ENCODE measurements at places on chromosomes 4 and X.

GRCh38 chr4:169079942-169080827, 70.1 kb upstream of the CBR4 start:
- DNase-seq = no peak

DNA sequence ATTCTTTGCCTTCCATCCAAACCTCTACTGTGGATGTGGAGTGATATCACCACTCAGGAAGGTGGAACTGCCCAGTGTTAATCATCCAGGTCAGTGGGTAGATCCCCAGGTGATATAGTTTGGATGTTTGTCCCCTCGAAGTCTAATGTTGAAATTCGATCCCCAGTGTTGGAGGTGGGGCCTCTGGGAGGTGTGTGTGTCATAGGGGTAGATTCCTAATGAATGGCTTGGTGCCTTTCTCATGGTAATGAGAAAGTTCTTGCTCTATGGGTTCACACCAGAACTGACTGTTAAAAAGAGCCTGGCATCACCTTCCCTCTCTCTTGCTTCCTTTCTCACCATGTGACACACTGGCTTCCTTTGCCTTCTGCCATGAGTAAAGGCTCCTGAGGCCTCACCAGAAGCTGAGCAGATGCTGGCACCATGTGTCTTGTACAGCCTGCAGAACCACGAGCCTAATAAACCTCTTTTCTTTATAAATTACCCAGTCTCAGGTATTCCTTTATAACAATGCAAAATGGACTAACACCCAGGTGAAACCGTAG, 6.8 kb upstream of the SOWAHB start:
- DNase-seq = peak; percentile 42

GRCh38 chrX:142873214-142873613, 152.5 kb upstream of the SPANXN4 start:
- no peak for DNase-seq

- no peak for DNase-seq
Observed at GRCh38 chrX:127574829-127575228, 477.4 kb downstream of the ACTRT1 start.

DNA sequence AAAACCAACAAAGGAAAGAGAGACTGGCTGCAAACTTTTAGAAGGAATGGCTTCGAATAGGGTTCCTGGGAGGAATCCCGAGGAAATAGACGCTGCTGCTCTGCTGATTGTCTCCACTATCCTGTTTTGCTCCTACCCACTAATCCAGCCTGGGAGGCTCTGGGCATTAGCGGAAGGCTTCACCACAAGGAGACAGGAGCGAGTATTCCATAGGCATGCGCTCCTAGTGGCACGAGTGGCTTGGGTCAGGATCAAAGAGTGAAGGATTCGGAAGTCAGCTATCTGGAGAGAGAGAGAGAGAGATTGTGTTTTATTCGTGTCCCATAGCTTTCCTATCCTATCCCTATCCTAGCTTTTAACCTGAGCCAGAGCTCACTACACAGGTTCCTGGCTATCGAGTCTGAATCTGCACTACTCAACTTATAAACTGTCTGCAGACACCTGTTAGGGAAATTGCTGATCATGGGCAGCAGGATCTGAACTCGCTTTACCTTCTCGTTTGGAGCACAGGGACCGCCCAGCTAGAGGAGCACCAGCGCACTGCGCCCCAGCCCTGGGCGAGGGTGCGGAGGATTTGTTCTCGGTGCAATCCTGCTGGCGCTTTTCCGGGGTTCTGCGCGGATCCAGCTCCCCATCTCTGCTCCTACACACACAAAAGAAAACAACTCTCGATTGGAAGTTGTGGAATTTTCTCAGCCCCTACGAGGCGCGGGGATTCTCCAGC, 740 bp upstream of the NPY2R start:
- peak; percentile 33 for DNase-seq

DNA sequence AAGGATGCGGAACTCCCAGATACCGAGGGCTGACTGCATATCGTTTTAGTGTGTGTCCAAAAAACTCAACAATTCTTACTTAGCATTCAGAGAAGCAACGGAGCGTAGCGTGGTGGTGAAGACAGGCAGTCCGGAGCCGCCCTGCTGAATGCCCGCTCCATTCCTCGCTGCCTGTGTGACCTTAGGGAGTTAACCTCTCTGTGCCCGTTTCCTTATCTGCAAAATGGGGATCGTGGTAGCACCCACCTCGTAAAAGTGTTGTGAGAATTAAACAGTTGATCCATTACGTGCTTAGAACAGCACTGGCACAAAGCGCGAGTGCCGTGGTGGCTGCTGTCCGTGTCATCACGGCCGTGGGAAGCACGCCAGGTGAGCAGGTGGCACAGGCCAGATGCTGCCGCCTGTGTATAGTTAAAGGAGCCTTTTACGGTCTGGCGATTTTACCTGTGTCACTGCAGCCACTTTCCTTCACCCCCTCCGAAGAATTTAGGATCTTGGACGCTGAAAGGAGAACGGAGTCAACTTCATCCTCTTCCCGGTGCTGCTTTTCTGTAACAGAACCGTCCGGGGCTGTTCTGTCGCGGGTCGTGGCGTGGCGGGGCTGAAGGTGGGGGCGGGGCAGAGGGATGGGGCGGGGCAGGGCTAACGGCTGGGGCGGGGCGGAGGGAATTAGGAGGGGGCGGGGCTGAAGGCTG, 885 bp downstream of the CCDC110 start:
- DNase-seq = no peak

DNA sequence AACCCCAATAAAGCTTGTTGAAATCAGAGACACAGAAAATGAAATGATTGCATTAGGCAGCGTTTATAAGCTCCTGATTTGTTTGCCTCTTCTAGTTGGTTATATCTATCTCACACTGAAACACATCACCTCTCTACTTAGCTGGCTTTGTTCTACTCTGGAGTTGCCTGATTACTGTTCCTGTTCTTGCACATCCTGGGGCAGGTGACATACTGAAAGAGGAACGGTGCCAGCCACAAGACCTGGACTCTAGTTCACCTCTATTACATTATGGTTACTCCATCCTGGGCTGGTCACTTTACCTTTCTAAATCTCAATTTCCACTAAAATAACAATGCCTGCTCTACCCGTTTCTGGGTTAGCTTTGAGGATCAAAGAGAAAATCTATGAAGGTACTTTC, 47.9 kb downstream of the TRIM2 start:
- no peak for DNase-seq

- DNase-seq = no peak
Observed at GRCh38 chr4:26022346-26023202, 108.6 kb downstream of the SMIM20 start.

DNA sequence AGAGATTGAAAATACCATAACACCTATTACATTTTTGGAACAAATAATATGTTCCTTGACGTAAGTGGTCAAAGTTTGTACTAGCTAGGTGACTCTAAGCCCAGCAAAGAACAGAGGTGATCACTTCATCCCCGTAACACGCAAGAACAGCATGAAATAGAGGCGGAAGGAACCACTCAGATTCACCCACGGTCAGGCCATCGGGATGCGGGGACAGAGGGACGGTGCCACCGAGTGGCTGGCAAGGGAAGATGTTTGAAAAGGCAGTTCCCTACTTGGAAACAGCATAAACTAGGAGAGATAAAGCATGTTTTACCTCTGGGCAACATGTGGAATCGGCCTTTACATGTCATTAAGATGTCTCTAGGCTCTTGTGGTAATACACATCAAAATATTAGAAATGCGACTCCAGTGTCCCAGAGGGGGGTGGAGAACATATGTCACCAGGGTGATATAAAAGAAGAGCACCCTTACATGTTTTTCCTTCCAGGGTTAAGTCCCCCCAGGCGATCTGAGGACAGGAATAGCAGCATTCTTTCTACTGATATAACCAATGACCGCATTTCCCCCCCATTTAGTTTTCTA, 84.0 kb downstream of the PHKA2 start:
- no peak for DNase-seq

GRCh38 chr4:72899214-72899613, 170.3 kb downstream of the COX18 start:
- DNase-seq = no peak

GRCh38 chr4:475962-476361, 23.0 kb downstream of the ZNF721 start:
- no peak for DNase-seq

- no peak for DNase-seq
Observed at GRCh38 chr4:1195109-1195671, 22.8 kb upstream of the SPON2 start.

GRCh38 chrX:119429471-119429870, 30.3 kb downstream of the SLC25A43 start:
- DNase-seq = no peak

GRCh38 chr4:168629566-168629965, 132.7 kb downstream of the PALLD start:
- no peak for DNase-seq

GRCh38 chr4:123652476-123652875, 255.9 kb downstream of the SPRY1 start:
- no peak for DNase-seq

- no peak for DNase-seq
Observed at GRCh38 chr4:185941461-185941860, 127.5 kb upstream of the TLR3 start.

- no peak for DNase-seq
Observed at GRCh38 chrX:150919401-150919800, 20.9 kb upstream of the CD99L2 start.

GRCh38 chr4:88893961-88894360, 163.0 kb downstream of the FAM13A start:
- DNase-seq = no peak

DNA sequence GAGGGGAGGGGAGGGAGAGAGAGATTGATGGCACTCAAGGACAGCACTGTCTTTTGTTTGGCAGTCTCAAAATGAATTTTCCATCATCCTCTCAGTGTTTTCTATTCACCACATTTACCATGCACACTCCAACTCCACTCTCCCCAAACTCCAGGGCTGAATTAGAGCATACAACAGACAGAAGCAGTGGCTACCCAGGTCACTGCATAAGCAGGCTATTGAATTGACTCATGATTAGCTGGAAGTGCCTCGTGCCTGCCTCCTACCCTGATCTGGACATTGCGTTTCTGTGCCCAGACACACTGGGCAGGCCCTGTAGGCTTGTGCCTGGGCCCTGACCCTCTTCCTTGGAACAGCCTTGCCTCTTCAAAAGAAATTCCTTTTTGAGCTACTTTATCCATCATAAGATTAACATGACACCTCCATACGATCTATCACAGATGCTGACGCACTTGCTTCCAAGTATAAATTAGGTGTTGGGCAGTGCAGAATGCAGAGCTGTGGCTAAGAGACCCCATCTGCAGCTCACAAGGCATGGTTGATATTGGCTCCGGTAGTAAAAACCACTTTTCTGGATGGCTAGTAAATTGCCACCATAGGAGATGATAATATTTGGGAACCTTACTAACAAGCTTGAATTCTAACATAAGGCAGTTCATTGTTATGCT, 752.9 kb downstream of the RPA4 start:
- DNase-seq = no peak

- no peak for DNase-seq
Observed at GRCh38 chr4:4752576-4753401, 106.7 kb upstream of the MSX1 start.

DNA sequence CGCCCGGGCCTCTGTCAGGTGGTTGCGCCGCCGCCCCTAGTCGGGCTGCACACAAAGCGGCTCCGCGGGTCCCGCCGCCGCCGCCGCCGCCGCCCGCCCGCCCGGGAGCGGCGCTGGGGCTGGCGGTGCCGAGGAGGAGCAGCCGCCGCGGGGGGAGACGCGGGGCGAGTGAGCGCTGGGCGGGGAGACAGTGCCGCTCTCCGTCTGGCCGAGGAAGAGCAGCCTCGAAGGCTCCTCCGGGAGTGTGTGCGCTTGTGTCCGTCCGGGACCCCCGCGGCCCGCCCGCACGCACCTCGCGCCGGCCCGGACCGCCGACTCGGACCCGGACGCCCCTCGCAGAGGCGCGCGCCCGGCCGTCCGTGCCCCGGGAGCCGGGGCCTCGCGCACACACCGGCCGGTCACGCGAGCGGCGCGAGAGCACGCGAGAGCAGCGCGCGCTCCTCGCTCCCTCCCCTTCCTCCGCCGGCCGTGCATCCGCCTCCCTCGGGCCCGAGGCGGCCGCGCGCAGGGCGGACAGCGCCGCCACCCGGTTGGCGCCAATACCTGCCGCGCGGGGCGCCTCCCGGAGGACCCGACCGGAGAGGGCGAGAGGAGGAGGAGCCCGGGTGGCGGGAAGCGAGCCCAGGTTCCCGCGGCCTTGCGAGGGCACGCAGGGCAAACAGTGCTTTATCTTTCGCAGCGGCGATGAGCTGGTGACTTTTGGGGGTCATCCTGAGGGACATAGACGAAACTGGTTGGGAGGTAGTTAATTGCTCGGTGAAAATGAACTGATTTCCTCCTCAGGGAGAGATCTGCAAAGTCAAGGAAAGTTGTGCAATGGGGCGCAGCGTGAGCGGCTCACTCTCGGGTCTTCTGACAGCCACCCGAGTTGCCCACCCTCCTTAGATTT, at the start of gene PDS5A:
Gene PDS5A, minus strand, starts transcription at position 423 of the 889 bp plus-strand sequence. CDS start 1,334 bp downstream, outside the sequence.
- peak; percentile 77 for DNase-seq

- DNase-seq = no peak
Observed at GRCh38 chr4:115113506-115114106, at the start of gene NDST4. Gene NDST4, minus strand, starts transcription at chr4:115113620. Its CDS starts 36,584 bp downstream, at chr4:115077036.

GRCh38 chrX:57573754-57574153, 18.1 kb upstream of the ZXDB start:
- peak; percentile 27 for DNase-seq

GRCh38 chr4:54447304-54447703, 210.5 kb upstream of the KIT start:
- no peak for DNase-seq

DNA sequence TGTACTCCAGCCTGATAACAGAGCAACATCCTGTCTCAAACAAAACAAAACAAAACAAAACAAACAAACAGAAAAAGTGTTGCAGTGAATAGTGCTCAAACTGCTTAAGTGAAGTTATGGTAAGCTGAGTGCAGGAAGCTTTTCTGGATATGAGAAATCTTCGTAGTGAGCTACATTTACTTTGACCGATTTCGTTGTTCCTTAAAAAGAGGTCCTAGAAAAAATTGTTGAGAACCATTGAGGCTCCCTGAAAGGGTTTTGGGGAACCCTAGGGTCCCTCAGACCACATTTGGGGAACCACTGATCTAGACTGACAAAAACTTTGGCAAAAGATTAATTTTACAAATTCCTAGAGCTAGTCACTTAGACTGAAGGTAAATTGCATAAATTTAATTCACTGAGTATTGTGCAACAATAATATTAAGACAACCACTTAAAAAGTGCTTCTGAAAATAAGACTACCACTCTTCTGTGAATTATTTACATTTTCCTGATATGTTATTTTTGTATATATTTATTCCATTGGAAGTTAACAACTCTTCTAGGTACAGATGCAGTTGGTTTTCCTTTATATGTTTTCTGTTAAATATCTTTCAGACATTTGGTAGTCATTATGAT, 149.6 kb downstream of the FHIP1A start:
- DNase-seq = no peak

- DNase-seq = no peak
Observed at GRCh38 chrX:41234962-41235361, 99.0 kb upstream of the DDX3X start.

GRCh38 chrX:50967736-50968135, 57.2 kb downstream of the BMP15 start:
- no peak for DNase-seq

GRCh38 chrX:150558424-150558823, 10.0 kb upstream of the MTM1 start:
- DNase-seq = no peak

GRCh38 chr4:183986971-183987946, 82.2 kb downstream of the STOX2 start:
- DNase-seq = no peak

GRCh38 chr4:77028246-77028645, 47.5 kb downstream of the CCNI start:
- DNase-seq = no peak

Data from NT2/D1 (cell line).